Iris pigment epithelial cell (primary cell): ENCODE measurements at places on chromosomes 4 and X.
A peak's percentile ranks its signal among the peaks of the same experiment; 100 is the strongest.

GRCh38 chr4:169663402-169663801 lies 43.0 kb downstream of the CLCN3 start:
- no peak for DNase-seq

DNA sequence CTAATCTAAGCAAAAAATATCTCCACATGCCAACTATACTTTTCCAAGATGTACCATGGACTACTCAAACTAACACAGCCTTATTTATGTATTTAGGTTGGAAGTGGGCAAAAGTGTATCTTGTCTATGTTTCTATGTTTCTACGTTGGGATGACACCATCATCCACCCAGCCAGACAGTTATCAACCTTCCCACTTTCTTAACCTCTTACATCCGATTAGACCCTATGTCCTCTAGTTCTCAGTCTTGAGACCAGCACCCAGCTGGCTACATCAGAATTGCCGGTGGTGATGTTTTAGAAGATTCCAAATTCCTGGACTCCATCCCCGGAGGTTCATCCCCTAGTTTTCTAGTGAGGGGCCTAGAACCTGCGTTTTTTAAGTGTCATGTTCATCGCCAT lies 1.0 kb upstream of the AASDH start:
- peak; percentile 11 for DNase-seq

DNA sequence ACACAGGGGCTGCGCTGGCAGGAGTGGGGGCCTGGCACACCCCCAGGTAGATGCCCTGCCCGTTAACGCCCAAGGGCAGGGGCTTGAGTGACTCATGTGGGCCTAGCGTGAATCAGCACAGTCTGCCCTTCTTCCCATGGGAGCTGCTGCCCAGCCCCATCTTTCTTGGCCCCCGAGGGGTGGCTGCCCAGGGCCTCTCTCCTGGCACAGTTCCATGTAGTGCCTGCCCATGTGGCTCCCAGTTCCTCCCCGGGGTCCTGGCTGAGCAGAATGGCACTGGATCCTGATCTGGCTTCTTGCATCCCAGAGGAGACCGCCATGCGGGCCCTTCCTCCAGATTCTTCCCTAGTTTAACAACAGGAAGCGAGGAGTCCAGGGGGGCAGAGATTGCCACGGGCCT lies 2.1 kb upstream of the AVPR2 start:
- no peak for DNase-seq

GRCh38 chr4:24794480-24794879 lies 893 bp upstream of the SOD3 start:
- DNase-seq = no peak

- DNase-seq = no peak
These were observed 77.6 kb upstream of the ETNPPL start for GRCh38 chr4:108840426-108840975.

GRCh38 chr4:39937683-39938268 lies 39.9 kb downstream of the PDS5A start:
- no peak for DNase-seq

GRCh38 chrX:53347948-53348347 lies 66.6 kb upstream of the IQSEC2 start:
- DNase-seq = no peak
